ENCODE measurements at places on chromosomes 7 and 10.

- no peak for DNase-seq
Observed at GRCh38 chr10:29982997-29983648, 76.3 kb downstream of the JCAD start.

DNA sequence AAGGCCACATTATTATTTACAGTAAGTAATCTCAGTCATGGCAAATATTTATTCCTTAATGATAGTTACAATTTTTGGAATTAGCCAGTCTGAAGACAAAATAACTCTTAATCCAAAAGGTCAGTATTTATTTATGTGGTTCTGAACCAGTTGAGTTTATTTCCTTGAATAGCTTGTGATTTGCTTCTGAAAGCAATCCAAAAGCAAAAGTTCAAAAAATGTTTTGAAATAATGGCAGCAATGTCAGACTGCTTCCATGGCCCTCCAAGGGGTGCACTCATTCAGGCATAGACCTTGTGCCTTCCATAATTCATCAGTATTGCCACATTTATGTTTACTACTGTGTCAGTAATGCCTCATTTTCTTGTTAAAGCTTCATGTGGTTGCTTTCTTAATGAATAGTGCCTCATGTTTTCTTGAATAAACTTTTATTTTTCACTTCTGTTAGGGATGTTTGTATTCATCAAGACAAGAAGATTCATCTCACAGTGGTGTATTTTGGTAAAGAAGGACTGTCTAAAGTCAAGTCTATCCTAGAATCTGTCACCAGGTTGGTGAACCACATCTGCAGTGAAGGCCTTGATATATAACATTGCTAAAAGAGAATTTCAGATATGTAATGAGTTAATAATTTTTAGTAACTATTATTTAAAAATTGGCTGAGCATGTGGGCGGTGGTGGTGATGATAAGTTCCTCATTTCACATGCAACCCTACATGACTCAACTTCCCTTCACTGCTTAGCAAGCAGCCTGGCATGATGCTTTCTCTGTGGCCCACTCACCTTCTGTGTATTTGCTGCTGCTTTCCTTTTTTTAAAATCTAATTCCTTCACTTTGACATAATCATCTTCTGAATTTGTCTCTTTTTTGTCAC is 22.0 kb downstream of the CSGALNACT2 start:
- DNase-seq, result peak; percentile 81

DNA sequence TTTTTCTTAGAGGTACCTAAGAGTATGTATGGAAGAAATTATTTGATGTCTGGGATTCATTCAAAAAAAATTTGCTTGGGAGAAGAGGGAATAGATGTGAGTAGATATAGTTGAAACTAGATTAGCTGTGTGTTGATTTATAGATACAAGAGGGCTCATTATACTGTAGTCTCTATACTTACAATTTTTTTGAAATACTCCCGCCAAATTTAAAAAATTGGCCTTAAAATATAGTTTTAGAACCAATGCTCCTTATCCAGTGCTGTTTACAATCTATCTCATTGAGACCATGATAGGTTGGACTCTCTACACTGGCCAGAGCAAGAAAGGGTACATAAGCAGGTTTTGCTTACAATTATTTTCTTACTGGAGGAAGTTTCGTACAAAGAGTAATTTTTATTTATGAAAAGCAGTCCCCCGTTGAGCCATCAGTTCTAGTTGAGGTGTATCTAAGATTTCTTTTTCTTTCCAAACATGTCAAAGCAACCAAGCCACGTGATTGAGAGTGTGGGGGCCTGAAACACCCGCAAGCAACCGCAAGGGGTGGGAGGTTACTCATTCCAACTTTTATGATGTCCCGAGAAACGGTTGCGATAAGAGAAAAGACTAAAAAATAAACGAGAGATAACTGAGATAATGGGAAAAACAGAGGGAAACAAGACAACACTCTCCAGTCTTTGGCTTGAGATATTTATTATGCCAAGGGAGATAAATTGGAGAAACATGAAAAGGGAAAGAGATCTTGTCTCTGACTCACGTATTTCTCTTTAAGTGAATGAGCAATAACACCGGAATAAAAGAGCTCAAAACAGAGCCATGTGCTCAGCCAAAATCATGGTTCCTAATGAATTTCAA is 729.2 kb downstream of the LRMDA start:
- no peak for DNase-seq

DNA sequence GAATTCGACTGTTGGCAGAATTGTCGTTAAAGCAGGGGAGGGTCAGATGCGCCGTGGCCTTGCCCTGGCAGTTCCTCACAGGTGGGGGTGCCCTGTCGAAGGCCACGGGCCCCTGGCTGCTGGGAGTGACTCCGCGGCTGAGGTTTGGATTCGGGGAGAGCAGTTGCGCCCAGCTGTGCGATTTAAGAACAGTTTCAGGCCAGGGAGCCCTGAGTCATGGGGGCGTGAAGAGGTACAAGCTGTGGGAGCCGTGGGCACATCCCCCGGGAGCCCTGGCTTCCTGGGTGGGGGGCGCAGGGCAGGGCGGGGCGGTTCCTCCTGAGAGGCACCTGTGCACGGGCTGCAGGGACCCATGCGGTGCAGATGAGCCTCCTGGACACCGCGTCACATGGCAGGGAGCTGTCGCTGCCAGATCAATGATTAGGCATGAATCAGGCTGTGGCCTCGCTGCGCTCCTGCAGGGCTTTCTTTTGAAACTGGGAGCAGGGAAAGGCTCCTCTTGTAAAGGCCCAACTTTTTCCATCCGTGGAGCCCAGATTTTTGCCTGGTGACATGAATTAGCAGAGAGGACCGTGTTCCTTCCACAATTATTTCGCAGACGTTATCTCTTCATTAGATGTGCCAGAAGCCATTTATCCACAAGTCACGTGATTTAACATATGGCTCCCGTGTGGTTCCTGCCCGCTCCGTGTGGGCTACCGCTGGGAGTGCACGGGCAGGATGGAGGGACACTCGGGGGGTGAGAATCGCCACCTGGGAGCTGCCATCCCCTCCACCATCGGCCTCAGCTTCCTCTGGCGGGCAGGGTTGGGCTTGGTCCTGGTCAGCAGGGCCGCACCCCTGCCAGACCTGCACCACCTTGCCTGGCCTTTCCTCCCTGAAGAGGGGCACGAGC is 918 bp downstream of the PWWP2B start:
- peak; percentile 54 for DNase-seq

DNA sequence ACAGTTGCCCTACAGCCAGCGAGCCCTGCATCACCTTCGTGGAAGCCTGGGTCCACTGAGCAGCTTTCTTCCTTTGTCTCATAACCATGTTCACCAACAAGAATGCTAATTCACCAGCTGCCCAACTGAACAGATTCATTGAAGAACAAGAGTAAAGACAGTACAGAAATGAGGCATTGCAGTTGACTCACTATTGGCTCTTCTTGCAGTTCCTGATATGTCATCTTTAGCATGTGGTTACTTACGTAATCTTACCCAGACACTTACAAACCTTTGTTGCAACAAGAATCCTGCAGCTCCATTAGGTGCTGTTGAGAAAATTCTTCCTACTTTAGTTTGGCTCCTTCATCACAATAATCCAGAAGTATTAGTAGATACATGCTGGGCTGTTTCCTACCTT is 174.0 kb upstream of the TPK1 start:
- DNase-seq, result no peak

GRCh38 chr7:138865843-138866242 is 67.8 kb upstream of the ATP6V0A4 start:
- DNase-seq, result no peak

- no peak for DNase-seq
Observed at GRCh38 chr7:82286096-82286797, 157.3 kb downstream of the CACNA2D1 start.

DNA sequence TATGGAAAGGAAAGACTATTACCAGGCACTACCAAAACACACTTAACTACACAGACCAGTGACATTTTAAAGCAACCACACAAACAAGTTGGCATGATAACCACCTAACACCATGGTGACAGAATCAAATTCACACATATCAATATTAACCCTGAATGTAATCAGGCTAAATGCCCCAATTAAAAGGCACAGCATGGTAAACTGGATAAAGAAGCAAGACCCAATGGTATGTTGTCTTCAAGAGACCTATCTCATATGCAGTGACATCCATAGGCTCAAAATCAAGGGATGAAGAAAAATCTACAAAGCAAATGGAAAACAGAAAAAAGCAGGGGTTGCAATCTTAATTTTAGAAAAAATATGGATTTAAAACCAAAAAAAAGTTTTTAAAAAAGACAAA is 86.0 kb downstream of the SAMD9 start:
- no peak for DNase-seq

- peak; percentile 29 for DNase-seq
Observed at GRCh38 chr7:130958846-130959245, 224.8 kb upstream of the KLF14 start.

GRCh38 chr10:89738551-89739209 is 37.3 kb downstream of the KIF20B start:
- DNase-seq, result no peak
